GM23248 (cell line): ENCODE measurements at places on chromosomes 7 and 10.

GRCh38 chr10:122301055-122301810, 30.1 kb downstream of the BTBD16 start:
- DNase-seq, result peak; percentile 93

GRCh38 chr10:7506571-7506970, 95.7 kb upstream of the SFMBT2 start:
- no peak for DNase-seq

DNA sequence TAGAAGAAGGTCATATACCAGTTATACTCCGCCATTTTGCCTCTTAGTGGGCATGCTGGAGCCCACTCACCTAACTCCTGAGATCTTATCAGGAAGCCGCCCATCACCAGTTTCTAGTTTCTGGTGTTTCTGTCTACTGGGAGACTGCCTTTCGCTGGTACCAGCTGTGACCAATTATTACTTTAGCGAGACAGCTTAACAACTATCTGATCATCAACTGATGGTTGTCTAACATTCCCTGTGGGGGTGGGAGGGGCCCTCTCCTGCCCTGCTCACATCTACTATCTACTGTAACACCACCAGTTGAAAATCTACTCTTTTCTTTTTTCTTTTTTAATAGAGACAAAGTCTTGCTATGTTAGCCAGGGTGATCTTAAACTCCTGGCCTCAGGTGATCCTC, 46.2 kb upstream of the C10orf67 start:
- no peak for DNase-seq

GRCh38 chr10:26579256-26580063, 118.0 kb upstream of the PDSS1 start:
- no peak for DNase-seq

DNA sequence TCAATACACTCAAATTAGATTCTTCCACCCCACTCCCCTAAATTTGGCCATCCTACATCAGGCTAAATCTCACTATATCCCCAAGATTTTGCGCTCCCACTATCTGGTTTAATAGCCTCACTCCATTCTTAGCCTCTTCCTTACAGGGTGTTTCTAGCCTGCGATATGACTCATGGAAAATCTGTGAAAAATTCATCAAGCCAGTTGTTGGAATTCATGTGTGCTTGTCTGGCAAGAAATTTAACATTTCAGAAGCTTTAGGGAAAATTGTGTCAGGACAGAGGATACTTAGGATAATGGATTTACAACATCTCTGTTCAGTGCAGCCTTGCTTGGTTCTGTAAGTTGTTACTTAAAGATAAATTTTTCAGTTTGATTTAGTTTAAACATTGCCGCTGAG, 1249.9 kb upstream of the AUTS2 start:
- DNase-seq, result no peak

DNA sequence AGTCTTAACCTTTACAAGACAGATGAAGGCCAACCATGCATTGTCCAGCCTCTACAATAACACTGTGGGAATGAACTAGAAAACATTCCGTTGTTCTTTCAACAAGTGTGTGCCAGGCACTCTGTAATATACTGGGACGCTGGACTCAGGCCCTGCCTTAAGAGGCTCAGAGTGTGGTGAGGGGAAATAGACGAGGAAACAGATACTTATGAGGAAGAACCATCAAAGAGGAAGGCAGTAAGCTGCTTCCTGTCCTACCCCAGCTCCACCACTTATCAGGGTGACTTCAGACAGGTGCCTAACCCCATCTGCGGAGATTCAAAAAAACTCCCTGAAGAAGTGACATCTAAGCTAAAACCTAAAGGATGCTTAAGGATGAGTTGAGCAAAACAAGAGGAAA, 8.9 kb upstream of the TRIM8 start:
- DNase-seq, result no peak

GRCh38 chr7:135914346-135914745, 62.8 kb downstream of the MTPN start:
- DNase-seq, result no peak

DNA sequence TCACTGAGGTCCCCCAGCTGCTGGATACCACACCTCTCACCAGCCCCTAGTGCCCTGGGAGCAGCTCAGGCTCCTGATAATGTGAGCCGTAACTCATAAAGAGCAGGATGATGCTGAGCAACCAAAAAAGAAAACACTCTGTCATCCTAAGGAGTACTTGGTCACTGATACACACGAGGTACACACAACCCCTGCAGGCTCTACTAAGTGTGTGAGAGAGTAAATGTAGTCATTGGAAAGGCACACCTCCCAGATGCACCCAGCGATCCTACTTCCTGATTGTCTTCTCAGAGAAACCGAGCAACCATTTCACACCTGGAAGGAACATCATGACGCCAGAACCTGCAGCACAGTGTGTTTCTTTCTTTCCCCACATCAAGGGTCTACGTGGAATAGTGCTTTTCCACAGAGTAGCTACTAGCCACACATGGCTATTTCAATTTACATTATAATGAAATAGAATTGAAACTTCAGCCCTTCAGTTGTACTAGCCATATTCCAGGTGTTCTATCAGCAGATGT, 34.2 kb downstream of the FIGNL1 start:
- no peak for DNase-seq

GRCh38 chr7:100088095-100088620, 611 bp upstream of the COPS6 start:
- no peak for DNase-seq

DNA sequence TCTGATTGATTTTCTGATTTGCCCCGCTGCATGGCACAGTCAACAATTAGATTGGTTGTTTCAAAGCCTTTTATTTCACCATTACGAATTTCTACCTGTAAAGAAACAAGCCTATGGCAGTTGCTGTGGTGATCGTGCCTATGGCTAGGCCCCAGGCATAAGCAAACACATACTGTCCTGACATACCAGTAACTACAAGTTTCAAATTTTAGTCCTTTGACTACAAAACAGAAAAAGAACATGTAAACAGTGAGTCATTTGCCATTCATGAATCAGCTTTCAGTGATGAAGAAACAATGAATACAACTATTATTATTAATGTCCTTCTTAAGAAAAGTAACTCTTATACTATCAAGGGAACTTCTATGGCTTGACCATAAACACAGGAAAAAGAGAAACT, 168.0 kb upstream of the LRRN3 start:
- peak; percentile 78 for DNase-seq

DNA sequence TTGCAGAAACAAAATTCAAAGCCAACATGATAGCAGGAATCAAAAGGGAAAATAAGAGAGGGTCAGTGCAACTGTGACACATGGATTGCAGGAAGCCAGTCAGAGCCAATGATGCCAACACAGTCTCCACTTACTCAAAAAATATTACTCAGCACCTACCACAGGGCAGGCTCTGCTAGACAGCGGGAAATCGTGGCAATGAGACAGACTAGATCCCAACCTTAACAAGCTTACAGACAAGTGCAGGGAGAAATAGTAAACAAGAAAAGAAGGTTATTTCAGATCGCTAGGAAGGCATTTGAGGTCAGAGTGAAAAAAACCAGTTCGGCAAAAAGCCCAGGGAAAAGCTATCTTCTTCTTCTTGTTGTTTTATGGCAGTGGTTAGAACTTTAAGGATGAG, 45.2 kb upstream of the NPFFR1 start:
- peak; percentile 78 for DNase-seq

GRCh38 chr7:155461631-155462030, 3.7 kb downstream of the EN2 start:
- DNase-seq, result no peak

- DNase-seq, result peak; percentile 88
Observed at GRCh38 chr7:18861514-18862118, 255.8 kb downstream of the TWIST1 start.

DNA sequence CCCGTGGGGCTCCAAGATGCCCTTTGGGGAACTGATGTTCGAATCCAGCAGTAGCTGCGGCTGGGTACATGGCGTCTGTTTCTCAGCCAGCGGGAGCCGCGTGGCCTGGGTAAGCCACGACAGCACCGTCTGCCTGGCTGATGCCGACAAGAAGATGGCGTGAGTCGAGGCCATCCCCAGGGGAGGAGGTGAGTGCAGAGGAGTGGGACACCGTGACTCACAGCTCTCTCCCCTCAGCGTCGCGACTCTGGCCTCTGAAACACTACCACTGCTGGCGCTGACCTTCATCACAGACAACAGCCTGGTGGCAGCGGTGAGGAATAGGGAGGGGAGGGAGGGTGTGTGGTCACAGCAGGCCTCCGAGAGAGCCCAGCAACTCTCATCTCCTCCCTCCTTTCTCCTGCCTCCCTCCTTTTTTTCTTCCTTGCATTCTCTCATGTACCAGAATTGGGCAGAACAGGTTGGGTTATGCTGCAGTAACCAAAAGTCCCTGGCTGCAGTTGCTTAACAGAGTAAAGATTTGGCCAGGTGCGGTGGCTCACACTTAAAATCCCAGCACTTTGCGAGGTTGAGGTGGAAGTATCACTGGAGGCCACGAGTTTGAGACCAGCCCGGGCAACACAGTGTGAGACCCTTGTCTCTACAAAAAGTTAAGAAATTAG, 16.5 kb downstream of the ARPC1B start:
- DNase-seq, result no peak

GRCh38 chr7:39741942-39742623, 118.7 kb downstream of the RALA start:
- peak; percentile 32 for DNase-seq

DNA sequence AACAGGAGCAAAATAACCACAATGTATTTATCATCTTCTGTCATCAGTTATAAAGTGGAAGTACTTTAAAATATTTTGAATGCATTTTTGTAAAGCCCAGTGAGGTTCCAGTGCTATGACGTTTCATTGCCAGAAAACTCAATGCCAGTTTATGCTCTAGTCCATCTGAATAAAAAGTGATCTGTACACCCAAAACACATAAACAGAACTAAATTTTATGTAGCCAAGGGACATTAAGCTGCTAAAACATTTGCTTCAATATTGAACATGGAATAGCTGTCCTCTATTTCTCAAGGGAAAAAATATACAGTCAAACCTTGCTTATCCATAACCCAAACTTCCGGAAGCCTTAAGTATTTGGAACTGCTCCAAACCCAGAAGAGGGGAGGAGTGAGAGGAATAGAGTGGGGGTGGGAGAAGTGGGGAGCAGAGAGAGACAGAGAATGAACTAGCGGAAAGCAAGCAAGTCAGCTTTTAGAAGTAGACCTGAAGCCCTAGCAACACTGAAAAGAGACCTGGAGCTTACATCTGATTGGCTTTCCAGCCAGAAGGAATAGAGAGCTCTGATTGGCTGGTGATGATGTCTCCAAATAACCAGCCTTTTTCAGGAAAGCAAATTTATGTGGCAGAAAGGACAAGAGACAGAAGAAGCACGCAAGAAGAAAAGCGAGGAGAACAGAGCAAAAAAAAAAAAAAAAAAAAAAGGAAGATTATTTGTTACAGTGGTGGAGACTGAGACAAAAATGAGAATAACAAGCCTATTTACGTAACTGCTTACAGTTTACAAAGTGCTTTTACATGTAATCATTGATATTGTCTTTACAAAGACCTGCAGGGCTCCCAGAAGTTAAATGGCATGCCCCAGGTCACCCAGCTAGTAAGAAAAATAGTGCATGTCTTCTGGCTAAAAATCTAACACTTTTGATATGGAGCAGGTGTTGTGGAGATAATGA, 196.0 kb downstream of the RNLS start:
- peak; percentile 60 for DNase-seq

DNA sequence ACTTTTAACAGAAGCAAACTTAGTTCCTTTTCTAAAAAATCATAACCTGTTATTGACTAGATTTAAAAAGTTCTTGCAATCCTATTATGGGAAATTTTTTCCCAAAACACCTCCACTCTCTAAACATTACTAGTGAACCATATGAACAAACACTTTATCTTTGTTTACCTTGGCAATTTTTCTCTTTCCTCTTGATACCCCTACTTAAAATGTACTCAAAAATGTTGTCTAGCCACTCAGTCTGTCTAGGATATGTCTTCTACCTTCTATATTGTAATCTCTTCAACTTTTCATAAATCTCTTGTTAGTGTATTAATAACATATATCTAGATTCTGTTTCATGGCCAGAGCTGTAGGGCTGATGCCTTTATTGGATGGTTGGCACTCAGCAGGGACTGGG, 630.0 kb upstream of the GRM3 start:
- no peak for DNase-seq

GRCh38 chr10:3622427-3622826, 162.6 kb downstream of the KLF6 start:
- no peak for DNase-seq

DNA sequence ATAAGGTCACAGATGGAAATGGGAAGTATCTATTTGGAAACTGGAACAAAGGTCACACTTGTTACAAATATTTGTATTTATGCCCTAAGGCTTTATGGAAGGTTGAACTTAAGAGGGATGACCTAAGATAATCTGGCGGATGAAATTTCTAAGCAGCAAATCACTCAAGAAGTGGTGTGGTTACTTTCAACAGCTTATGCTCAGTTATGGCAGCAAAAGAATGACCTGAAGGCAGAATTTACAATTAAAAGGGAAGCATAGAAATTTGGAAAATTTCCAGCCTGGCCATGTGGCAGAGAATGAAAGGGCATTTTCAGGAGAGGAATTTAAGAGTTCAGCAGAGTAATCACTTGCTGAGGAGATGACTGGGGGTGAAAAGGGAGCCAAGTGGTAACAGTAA, 95.8 kb upstream of the TNS3 start:
- peak; percentile 15 for DNase-seq

DNA sequence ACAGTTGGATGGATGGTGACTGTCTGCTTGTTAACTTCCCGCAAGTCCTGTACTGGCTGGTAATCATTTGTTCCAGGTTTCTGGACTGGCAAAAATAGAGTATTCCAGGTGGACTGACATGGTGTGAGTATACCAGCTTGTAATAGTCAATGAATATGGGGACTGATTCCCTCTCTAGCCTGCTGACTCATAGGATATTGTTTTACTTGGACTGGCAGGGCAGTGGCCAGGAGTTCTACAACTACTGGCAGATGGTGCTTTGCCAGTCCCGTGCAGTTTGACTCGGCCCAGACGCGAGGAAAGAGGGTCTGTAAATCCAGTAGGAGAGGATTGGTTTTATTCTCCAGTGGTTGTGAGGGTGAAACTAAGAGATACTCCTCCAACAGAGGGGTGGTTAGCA, 78.0 kb downstream of the PRR15 start:
- DNase-seq, result peak; percentile 26

- peak; percentile 78 for DNase-seq
Observed at GRCh38 chr7:101173752-101174244, 6.3 kb downstream of the NAT16 start.

DNA sequence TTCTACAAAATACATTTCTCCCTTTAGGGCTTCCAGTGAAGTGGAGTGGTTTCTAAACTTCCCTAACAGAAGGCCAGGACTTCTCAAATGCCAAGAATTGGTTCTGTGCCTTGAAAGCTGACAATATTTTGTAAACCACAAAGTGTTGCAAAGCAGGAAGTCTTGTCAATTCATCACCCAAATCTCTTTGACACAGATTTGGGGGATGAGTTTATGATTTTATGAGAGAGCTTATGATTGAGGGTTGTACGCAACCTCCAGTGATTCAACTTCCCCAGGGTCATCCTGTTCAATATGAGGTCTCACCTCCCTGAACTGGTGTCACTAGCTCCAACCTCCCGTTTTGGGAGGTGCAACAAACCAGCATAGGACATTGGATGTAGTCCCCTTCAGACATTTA, 83.7 kb downstream of the PRLHR start:
- DNase-seq, result no peak
